ENCODE measurements at places on chromosomes 16 and 17.
A peak's percentile ranks its signal among the peaks of the same experiment; 100 is the strongest.

- DNase-seq, result peak; percentile 49
Observed at GRCh38 chr16:85253084-85253941, 141.0 kb upstream of the CIBAR2 start.

- no peak for DNase-seq
Observed at GRCh38 chr17:82240506-82241182, 11.8 kb downstream of the SLC16A3 start.

- DNase-seq, result no peak
Observed at GRCh38 chr16:3641801-3642396, 12.6 kb upstream of the DNASE1 start.

GRCh38 chr17:36188891-36189306 is 7.7 kb downstream of the CCL3L1 start:
- DNase-seq, result peak; percentile 74

- no peak for DNase-seq
Observed at GRCh38 chr16:877242-878071, 76.9 kb upstream of the GNG13 start.

DNA sequence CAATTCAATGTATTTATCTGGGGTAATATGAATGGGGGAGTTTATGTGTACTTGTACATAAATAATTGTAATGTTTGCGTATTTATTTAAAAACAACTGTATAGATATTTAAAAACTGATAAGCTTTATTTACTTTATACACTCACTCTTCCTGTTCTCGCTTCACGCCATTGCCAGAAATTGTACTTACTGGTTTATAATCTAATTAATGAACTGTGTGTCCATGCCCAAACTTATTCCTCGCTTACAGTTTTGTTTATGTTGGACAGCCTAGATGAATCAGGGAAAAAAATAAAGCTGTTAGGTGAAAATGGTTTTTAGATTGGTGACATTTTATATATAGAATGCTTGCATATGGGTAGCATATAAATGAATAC is 30.8 kb downstream of the AATF start:
- DNase-seq, result no peak

GRCh38 chr17:79184219-79184618 is 109.6 kb downstream of the ENGASE start:
- DNase-seq, result no peak

DNA sequence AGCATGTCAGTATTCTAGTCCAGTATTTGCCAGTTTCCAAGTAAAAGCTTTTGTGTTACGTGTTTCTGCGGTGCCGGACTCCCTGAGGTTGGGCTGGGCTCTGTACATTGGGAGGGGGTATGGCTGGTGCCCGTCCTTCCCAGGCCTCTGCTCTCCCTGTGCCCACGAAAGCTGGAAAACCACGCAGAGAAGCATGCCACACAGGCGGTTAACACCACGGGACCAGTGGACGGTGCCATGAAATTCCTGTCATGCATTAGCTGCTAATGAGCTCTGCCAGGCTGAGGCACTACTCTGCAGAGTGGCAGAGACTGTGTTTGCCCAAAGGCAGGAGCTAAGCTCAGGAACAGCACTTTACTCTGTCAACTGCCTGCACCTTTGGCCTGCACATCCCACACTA is 8.1 kb downstream of the SMIM5 start:
- no peak for DNase-seq

GRCh38 chr16:64543441-64543840 is 578.4 kb downstream of the CDH11 start:
- no peak for DNase-seq

DNA sequence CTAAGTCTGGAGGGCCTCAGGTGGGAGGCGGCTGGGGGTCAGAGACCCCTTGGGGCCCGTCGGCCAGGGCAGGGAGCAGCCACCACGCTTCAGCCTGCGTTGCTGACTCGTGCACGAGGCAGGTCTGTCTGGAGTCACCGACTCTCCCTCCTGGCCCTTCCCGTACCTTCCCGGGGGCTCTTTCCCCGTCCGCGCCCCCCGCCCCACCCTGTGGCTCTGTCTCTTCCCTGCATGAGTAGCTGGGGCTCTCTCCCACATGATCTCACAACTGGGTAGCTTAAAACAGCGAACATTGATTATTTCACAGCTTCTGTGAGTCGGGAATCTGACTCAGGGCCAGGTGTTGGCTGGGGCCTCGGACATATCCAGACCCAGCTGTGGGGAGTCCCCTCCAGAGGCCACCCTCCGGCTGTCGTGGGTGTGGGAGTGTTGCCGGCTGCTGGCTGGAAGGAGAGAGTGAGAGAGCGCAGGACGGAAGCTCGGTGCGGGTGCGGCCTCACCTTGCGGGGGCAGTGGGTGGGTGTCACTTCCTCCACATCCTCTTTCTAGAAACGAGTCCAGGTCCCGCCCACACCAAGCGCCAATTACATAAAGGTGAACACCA is 17.3 kb downstream of the BAHCC1 start:
- peak; percentile 66 for DNase-seq

DNA sequence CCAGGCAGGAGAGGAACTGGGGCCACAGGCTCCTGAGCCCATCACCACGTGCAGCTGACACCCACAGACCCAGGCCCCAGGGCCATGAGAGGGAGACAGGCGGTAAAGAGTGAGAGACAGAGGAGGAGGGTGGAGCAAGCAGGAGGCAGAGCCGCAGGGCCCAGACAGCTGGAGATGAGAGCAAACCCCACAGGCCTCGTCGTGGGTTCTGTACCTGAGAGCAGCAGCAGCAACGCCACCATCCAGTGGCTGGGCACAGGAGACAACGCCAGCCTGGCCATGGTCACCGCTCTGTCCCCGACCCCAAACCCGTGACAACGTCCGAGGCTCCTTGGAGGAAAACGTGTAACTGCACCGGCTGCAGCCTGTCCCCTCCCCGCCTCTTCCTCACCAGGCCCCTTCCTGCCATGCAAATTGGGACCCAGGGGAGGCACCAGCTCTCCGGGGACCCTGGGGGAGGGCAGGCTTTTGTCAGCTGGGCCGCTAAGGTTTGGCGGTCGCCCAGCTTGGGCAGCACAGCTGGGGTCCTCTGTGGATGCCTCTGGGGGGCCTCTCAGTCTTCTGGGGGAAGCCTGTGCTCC is at the start of gene CD79B:
Gene CD79B (minus strand): TSS at position 351 of the 581 bp plus-strand sequence. CDS start 70 bp downstream, at position 281.
- DNase-seq, result peak; percentile 62

DNA sequence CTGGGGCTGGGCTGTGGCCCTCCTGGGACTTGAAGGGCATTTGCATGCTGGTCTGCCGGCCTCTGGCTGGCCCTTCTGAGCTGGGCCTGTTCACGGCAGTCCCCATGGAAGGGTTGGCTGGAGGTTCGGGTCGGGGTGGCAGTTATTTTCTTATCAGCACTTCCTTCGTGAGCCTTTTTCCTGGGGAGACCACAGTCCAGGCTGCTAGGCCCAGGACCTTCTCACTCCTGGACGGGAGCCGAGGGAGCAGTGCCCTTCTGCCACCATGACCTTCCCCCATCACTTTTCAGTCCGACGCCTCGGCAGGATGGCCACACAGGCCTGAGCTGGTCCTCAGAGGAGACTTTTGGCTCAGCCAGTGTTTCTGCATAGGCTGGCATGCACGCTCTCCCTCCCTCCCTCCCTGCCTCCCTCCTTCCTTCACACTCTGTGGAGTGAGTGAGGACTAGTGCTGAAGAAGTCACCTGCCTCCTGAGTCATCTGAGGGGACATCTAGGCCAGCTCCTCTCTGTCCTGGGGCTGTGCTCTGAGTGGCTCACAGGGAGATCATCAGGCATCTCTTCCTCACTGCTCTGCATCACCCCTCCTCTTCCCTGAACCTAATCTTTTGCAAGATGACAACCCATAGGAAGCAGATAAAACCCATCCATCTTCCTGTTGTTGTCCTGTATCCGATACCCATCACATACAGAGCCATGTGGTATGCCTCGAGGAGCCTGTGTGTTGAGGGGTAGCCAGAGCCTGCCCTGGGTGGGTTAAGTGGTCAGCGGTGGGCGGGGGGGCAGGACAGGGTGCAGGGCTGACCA is 109.7 kb downstream of the RAP1GAP2 start:
- no peak for DNase-seq

DNA sequence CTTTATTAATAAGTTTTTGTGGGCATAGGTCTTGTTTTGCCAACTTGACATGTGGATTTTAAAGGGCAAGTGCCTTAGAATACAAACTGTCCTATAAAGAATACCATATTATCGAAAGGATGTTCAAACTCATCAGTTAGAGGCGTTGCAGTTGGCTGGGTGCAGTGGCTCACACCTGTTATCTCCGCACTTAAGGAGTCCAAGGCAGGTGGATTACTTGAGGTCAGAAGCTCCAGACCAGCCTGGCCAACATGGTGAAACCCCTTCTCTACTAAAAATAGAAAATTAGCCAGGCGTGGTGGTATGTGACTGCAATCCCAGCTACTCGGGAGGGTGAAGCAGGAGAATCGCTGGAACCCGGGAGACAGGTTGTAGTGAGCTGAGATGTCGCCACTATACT is 472.0 kb downstream of the WWOX start:
- DNase-seq, result no peak

DNA sequence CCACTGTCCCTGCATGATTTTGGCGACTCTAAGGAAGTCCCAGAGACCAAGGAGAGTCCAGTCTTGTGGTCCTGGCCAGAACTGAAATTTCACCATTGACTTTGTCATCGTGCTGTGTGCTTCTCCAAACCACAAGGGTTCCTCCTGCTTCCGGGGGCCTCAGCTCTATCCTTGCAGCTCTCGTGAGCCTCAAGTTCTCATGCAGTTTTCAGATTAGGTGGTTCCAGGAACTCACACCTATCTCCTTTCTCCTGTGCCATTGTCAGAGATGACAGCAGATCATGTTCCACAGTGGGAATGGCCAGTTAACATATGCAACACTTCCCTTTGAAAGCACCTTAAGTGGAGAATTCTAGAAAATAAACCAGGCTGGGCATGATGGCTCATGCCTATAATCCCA is 97.9 kb upstream of the CRHR1 start:
- no peak for DNase-seq

DNA sequence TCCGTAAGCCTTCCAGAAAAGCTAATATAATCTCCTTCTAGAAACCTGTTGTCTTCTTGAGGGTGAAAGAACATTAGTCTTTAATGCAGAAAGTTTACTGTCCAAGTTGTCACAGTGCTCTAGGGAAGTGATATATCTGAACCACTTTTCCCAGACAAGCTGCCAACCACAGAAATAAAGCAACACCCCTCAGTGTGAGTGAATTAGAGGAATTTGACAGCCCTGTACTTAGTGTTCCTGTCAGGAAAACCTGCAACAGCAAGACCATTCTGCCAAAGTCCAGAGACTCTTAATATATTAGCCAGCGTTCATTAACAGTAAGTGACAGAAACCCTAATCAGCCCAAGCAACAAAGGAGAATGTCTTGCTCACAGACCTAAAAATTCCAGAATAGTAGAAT is 137.7 kb downstream of the KATNIP start:
- no peak for DNase-seq

- DNase-seq, result peak; percentile 67
Observed at GRCh38 chr17:65560628-65561451, 608 bp downstream of the AXIN2 start.

DNA sequence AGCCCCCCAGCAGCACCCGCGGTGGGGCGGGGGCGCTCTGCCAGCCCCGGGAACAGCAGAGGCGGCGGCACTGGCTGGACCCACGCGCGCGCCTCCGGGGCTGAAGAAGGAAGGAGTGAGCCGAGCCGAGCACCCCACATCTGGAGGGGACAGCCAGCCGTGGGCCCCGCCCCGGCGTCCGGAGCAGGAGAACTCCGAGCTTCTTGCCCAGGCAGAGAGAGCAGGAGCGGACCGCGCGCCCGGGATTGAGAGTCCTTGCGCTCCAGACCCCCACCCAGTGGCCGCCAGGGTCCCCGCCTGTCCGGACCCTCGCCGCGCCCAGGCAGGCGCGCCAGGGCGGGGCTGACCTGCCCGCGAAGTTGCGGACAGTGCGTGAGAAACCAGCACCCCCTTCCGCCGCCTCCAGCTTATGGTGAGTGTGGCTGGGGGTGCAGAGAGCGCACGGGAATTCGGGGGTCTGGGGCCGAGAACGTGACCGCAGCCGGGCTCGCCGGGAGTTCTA is 921.9 kb upstream of the EEF2KMT start:
- no peak for DNase-seq

GRCh38 chr16:11102523-11102898 is 153.5 kb downstream of the SOCS1 start:
- DNase-seq, result no peak

DNA sequence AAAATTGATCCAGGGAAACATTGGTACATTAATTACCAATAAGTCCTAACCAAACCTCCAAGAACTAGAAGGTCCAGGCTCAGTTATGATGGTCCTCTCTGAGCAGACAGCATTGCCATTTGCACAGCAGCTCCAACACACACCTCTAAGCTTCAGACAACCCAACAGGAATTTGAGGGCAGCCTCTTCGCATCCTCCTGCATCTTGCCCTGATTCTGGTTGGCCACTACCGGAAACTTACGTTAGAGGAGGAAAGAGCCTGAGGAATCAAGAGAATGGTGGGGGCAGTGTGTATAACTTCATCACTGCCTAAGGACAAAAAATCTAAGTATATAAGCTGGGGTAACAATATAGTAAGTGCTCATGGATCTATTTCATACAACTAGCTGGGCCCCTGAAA is 15.7 kb downstream of the FAM117A start:
- DNase-seq, result no peak

DNA sequence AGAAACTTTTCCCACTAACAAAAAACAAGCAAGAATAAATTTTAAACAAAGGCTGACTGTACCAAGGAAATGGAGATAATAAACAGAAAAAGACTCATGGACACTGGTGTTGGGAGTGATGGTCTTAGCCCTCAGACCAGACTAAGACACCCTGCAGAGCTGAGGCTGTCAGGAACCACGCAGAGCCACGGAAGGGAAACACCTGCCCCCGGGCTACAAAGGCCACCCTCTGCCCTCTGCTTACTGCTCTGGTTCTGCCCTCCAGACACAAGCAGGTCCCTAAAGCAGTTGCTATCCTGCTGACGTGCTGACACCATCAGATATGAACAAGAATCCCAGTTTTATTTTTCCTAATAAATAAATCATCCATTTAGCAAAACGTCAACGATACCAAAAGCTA is 80.0 kb downstream of the ANKRD11 start:
- no peak for DNase-seq

GRCh38 chr17:73710095-73710592 is 65.9 kb upstream of the SDK2 start:
- peak; percentile 35 for DNase-seq

GRCh38 chr17:79650283-79650682 is 39.4 kb upstream of the RBFOX3 start:
- no peak for DNase-seq

DNA sequence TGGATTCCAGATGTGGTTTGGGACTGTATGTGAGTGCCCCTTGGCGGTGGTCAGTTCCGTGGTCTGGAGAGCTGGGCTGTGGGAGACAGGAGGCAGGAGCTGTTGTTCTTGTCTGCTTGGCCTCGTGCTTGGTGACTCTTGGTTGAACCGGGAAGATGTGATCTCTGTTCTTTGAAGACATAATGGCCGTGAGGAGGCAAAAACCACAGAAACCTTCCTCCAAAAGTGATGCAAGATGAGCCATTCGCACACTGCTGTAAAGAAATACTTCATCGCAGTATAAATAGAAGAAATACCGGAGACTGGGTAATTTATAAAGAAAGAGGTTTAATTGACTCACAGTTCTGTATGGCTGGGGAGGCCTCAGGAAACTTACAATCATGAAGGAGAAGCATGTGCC is 128.8 kb downstream of the RAP1GAP2 start:
- no peak for DNase-seq

- no peak for DNase-seq
Observed at GRCh38 chr17:33929181-33929724, 325.8 kb upstream of the CCL2 start.

GRCh38 chr16:4519274-4520058 is 19.1 kb downstream of the CDIP1 start:
- DNase-seq, result no peak

All from CD4-positive, alpha-beta T cell treated with Interferon gamma for 1 hour (primary cell).